ENCODE measurements at places on chromosomes 12 and 14. TPM values are rescaled to one million over a fixed set of nuclear protein-coding genes. Genes with fewer than 3 reads are reported as not detected.

The TMEM229B gene
- total RNA-seq, result 0.06 TPM

The FLRT2 gene
- 7.5 TPM for total RNA-seq

The PLXNC1 gene
- 0.34 TPM for total RNA-seq

The AGAP2 gene
- total RNA-seq, result 0.26 TPM

The DHH gene
- 0.06 TPM for total RNA-seq

The TMEM52B gene
- not detected for total RNA-seq

The CYP46A1 gene
- total RNA-seq, result 0.38 TPM

The SDS gene
- total RNA-seq, result not detected

The OR6C3 gene
- total RNA-seq, result not detected

The NGB gene
- not detected for total RNA-seq

The PLD4 gene
- not detected for total RNA-seq

The AHNAK2 gene
- 88.2 TPM for total RNA-seq

The ACSM4 gene
- not detected for total RNA-seq

DNA sequence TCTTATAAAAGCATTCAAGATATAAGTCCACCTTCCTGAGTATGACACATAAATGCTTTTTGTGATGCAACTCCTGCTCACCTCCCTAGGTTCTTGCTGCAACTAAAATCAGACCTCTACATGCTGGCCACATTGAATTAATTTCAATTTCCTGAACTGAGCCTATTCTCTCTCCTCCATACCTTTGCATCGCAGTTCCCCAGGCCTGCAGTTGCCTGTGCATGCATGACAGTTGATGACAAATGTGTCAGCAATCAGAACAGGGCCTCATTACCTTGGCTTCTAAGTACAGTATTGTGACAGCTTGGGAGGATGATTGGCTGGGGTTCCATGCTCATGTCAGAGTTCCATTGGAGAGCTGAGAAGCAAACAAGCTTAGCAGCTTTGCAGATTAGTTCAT lies 3.9 kb upstream of the TM7SF3 start:
- DNase-seq, result no peak

DNA sequence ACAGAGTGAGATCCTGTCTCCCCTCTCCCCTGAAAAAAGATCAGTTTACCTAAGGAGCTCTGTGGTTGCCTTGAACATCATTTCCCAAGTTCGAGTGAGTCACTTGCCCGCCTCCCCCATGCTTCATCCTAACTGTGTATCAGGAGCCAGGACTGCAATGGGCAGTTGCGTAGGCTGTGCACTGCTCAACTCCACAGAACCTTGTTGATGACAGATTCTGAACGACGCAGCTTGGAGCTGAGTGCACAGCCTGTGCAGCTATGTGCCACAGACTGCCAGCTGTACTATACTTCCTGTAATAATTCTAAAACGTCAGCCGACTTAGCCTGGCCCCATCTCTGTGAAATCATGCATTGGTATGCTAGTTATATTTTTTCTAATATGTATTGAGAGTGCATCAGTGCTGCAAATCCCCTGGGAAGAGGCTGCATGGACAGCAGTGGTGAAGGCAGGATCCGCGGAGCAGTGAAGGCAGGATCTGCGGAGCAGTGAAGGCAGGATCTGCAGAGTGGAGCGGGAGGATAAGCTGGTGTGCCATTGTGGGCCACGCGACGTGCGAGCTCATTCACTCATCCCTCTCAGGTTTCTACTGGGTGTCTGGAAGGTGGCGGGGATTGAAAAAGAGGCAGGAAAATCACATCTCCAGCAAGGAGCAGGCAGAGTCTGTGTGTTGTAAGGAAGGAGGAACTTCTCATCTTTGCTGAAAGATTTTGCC lies 80.8 kb downstream of the GALNT9 start:
- DNase-seq, result peak; percentile 44

DNA sequence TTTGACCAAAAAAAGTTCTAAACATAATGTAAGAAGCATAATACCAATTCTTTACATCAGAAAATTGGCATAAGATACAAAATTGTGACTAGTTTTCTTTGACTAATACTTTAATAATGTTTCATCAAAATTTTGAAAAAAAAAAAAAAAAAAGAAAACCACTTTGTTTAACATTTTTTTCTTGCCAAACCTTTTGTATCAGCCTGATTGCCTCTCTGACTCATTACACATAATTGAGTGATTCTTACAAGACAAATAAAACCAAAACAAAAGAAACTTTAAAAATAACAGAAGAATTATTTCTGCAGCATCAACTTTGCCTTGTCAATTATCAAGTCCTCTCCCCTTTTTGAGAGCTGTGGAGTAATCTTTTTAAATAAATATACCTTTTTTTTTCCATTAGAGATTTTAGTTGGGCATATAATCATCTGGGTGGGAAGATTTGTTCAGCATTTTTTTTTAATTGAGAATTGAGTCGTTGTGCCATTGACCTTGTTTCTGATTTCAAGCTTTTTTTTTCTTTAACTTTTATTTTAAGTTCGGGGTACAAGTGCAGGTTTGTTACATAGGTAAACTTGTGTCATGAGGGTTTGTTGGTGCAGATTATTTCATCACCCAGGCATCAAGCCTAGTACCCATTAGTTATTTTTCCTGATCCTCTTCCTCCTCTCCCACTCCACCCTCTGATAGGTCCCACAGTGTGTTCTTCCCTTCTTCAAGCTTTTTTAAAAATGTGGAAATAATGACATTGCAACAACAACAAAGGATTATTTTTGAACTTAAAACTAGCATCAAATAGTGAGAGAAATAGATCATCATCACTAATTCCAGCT lies 45.8 kb upstream of the HMGA2 start:
- DNase-seq, result peak; percentile 68

GRCh38 chr12:52909331-52909730 lies 4.5 kb upstream of the KRT8 start:
- DNase-seq, result no peak

GRCh38 chr12:118850244-118850825 lies 131.0 kb upstream of the SRRM4 start:
- no peak for DNase-seq

- peak; percentile 56 for DNase-seq
Measured at GRCh38 chr12:60830381-60830780, 1234.6 kb downstream of the SLC16A7 start.

DNA sequence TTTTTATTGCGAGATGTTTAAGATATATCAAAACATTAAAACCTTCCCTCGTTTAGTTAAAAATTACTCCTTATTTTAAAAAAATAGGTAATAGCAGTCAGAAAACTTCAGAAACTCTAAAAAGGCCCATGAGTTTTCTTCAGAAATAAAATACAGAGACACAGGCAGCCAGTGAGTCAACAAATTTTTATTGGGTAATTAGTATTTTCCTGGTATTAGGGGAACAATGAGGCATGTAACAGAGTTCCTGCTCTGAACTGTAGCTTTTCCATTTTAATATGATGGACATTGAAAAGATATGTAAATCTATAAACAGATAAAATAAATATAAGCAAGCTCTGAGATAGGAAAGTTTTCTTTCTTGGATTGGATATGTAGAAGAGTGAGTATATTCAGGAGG lies 399 bp upstream of the ZNF705A start:
- DNase-seq, result no peak

- DNase-seq, result no peak
Measured at GRCh38 chr14:63288853-63289252, 29.9 kb downstream of the GPHB5 start.

GRCh38 chr12:98002887-98003493 lies 512.4 kb upstream of the TMPO start:
- DNase-seq, result peak; percentile 2

- DNase-seq, result no peak
Measured at GRCh38 chr12:108572166-108572790, 9.9 kb downstream of the ISCU start.

- peak; percentile 76 for DNase-seq
Measured at GRCh38 chr12:104866291-104866690, 91.8 kb downstream of the SLC41A2 start.

DNA sequence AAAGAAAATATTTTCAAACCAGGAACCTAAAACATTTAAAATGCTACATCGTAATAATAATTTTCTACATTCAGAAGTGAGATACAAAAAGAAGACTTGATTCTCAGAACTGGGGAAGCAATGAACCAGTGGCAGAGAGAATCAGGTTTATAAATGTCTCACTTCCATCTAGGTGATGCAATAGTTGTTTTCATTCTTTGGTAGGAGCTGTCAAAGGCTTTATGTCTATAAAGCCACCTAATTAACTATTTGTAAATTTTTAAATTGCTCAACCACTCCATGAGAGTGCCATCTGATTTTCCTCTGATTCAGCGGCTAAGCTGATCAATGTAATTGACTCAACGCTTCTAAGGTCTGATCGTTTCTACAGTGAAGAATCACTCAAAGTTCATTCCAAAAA lies 66.1 kb downstream of the ARMH4 start:
- no peak for DNase-seq

DNA sequence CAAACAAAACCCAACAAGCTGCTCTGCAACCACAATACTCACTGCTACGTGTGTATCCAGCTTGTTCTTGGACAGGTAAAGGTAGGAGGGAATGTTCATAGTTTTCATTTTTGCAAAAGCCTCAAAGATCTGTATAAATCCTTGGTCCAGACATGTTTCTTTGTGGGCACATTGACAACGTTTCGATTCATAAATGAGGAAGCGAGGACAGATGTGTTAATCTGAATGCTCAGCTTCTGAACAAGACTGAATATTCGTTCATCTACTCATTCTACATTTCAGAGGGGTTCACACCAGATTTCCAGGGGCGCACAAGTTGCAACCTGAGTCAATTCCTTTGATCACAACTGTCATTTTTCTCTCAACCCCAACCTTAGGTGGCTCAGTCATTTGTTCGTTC lies 134.4 kb downstream of the LLPH start:
- no peak for DNase-seq

DNA sequence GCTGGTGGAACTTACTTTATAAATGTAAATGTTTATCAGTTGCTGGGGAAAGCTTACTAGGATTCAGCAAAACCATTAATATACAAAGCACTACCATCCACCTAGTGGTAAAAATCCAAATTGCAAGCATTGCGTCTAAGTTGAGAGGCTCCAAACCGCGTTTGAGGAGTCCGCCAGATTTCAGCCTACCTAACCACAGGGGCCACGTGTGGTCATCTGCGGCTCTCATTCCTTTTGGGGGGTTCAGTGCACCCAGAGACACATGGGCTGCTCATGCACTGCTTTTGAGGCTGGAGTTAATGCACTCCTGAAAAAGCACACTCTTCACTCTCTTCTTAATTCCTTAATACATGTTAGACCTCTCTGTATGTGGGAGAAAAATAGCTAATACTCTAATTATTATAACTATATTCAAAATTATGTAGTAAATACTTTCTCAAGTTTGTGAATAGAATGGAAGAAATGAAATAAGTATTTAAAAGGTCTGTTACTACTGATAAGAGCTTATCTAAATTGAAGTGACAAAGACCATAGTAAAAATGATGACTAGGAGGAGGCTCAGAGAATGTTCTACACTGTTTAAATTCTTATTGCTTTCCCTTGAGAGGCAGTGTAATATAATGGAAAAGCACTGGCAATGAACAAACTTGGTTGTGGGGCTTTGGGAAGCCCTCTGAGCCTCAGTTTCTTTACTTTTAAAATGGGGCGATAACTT lies 41.4 kb upstream of the MANSC4 start:
- DNase-seq, result peak; percentile 84

GRCh38 chr14:51527073-51527472 lies 124.6 kb upstream of the FRMD6 start:
- peak; percentile 55 for DNase-seq

GRCh38 chr12:115667116-115667515 lies 610.4 kb downstream of the MED13L start:
- no peak for DNase-seq

- DNase-seq, result no peak
Measured at GRCh38 chr12:20434996-20435395, 66.7 kb downstream of the PDE3A start.

GRCh38 chr12:68768431-68768939 lies 22.5 kb downstream of the SLC35E3 start:
- DNase-seq, result no peak

GRCh38 chr12:94535510-94535921 lies 75.8 kb upstream of the CEP83 start:
- no peak for DNase-seq

DNA sequence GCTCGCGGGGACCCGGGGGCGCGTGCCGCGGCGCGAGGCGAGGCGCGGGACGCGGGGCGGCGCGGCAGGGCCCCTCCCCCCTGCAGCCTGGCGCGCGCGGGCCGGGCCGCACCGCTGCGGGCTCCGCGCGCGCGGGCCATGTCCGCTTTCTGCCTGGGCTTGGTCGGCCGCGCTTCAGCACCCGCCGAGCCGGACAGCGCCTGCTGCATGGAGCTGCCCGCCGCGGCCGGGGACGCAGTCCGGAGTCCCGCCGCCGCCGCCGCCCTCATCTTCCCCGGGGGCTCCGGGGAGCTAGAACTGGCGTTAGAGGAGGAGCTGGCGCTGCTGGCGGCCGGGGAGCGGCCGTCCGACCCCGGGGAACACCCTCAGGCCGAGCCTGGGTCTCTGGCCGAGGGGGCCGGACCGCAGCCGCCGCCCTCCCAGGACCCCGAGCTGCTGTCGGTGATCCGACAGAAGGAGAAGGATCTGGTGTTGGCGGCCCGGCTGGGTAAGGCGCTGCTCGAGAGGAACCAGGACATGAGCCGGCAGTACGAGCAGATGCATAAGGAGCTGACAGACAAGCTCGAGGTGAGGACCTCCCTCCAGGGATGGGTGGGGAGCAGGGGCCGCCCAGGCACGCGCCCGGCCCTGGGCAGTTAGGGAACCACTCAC lies 820 bp downstream of the BICDL1 start:
- DNase-seq, result peak; percentile 51

GRCh38 chr12:109112720-109113465 lies 3.5 kb upstream of the ACACB start:
- DNase-seq, result no peak

DNA sequence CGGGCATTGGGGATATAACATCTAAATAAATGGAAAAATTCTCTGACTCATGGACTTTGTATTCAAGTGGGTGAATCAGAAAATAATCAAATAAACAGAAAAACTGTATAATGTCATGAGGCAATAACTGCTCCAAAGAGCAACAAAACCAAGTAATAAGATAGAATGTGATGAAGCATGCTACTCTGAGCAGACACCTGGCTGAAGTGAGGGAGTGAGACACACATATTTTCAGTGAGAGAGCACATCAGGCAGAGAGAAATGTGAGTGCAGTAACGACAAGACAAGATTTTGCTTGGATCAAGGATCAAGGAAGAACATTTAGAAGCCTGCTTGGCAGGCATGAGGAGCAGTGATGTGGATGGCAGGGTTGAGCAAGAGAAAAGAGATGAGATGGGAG lies 75.8 kb upstream of the CCDC91 start:
- peak; percentile 13 for DNase-seq

Data from LHCN-M2 (cell line).